ENCODE measurements at places on chromosomes 2 and 18.

- H3K27ac ChIP-seq: no peak overlapping the region
- no peaks in the 10 kb centered on the region for H3K36me3 ChIP-seq
- DNase-seq: no peak
- no peak overlapping the region for H3K4me3 ChIP-seq
- H3K27me3 ChIP-seq: no peaks in the 10 kb centered on the region
- H3K4me1 ChIP-seq: peaks cover 26% of the 10 kb centered on the region
Observed at GRCh38 chr2:241541564-241542277, 16.8 kb upstream of the BOK start.

DNA sequence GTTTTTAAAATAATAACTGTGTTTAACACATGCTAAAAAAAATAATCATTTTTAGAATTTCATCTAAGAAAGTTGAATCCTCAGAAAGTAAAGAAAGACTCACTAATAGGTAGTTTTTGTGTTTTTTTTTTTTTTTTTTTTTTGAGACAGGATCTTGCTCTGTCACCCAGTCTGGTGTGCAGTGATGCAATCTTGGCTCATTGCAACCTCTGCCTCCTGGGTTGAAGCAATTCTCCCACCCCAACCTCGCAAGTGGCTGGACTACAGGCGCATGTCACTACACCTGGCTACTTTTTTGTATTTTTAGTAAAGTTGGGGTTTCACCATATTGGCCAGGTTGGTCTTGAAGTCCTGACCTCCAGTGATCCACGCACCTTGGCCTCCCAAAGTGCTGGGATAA lies 7.1 kb downstream of the CKAP2L start:
- H3K27ac ChIP-seq: no peak overlapping the region
- H3K36me3 ChIP-seq: peaks cover 93% of the 10 kb centered on the region
- H3K4me3 ChIP-seq: no peak overlapping the region

DNA sequence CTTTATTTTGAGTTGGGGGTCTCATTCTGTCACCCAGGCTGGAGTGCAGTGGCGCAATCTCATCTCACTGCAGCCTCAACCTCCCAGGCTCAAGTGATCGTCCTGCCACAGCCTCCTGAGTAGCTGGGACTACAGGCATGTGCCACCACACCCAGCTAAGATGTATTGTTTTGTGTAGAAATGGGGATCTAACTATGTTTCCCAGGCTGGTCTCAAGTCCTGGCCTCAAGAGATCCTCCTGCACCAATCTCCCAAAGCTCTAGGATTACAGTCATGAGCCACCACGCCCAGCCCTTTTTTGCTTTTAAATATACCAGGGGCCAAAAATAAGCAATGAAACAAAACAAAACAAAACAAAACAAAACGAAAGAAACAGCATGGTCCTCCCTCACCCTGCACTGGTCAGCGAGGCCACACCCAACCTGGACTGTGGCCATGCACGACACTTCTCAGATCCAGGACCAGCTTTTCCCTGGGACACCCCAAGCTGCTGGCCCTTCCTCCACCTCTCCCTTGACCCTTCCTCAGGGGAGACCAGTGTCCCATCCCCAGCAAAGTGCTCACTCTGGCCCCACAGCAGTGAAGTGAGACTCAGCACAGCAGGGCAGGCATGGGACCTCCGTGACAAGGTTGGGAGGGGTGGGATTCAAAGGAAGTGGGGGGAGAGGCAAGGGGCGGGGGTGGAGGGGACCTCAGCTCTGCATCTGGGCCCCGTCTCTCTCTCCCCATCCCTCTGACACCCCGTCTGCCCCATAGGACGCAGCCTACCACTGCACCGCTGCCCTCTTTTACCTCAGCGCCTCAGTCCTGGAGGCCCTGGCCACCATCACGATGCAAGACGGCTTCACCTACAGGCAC lies 23.5 kb downstream of the MAL start:
- no peak overlapping the region for H3K27ac ChIP-seq
- no peaks in the 10 kb centered on the region for H3K4me1 ChIP-seq
- no peak for DNase-seq
- H3K4me3 ChIP-seq: no peak overlapping the region

GRCh38 chr2:30847329-30847728 lies 40.1 kb upstream of the CAPN13 start:
- H3K4me1 ChIP-seq: no peaks in the 10 kb centered on the region
- H3K27me3 ChIP-seq: peaks cover 7% of the 10 kb centered on the region
- no peak for DNase-seq
- no peaks in the 10 kb centered on the region for H3K36me3 ChIP-seq
- H3K27ac ChIP-seq: no peak overlapping the region

DNA sequence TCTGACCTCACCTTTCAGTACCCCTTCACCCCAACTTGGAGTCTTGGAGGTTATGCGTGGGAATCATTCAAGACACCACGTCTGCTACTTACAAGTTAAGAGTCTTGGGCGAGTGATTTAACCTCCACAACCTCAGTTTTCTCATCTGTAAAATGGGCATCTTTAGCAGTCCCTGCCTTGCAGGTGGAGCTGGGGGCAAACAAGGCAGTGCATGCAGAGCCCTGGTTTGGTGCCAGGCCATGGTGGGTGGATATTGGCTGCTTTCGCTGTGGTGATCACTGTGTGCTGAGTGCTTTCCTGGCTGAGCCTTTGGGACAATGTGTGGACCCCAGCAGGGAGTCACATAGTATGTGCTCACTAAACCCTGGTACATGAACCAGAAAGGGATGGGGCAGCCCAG lies 20.4 kb upstream of the PTMA start:
- no peaks in the 10 kb centered on the region for H3K4me1 ChIP-seq
- H3K27me3 ChIP-seq: no peaks in the 10 kb centered on the region
- no peak for DNase-seq
- H3K36me3 ChIP-seq: no peaks in the 10 kb centered on the region
- H3K4me3 ChIP-seq: no peak overlapping the region
- H3K27ac ChIP-seq: no peak overlapping the region

DNA sequence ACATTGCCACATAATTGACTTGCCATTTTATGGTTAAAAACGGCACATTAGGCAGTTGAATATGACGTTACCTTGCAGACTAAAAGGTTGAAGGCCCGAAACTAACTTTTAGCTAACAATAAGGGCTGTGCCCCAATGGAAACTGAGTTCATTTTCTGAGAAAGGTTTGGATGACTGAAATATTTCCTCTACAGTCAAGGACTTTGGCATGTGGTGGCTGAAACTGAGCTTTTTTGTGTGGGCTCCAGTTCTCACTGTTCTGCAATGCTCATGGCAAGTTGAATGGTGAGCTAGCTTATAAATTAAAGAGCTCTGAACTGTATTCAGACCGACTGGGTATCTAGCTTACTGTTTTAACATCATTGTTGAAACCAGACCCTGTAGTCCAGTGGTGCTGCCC lies 23.8 kb upstream of the TXNDC2 start:
- no peak overlapping the region for H3K27ac ChIP-seq
- H3K4me3 ChIP-seq: no peak overlapping the region
- H3K4me1 ChIP-seq: no peaks in the 10 kb centered on the region
- no peak for DNase-seq

DNA sequence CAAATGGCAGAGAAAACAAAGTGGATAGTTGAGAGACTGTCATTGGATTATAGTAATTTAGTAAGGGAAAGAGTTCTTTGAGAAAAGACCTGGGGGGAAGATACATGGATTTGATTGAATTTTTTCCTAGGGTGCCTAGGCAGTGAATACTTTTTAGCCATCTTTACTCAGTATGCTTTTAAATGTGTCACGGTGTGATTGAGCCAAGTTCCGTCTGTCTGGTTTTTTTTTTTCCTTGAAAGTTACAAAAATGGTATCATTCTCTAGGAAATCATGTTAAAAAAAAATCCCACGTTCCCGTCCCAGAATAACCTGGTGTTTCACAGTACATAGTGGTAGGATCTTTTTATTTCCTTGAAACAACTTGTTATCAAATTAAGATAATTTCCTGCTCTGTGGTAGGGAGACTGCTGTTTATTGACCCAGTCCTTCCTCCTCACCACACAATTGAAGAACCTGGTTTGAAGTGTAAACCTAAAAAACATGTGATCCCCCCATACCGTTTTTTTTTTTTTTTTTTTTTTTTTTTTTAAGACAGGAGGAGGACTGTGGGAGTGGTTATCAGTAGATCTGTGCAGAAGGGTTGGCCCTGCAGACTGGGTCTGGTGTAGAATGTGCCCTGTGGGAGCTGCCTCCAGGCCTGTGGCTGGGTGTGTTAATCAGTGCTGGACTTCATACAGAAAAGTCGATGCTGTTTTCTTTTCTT lies 55.1 kb downstream of the DGKD start:
- no peaks in the 10 kb centered on the region for H3K27me3 ChIP-seq
- peak overlapping the region; percentile 35 for H3K27ac ChIP-seq
- H3K4me3 ChIP-seq: no peak overlapping the region
- peaks cover 29% of the 10 kb centered on the region for H3K36me3 ChIP-seq

- H3K4me3 ChIP-seq: no peak overlapping the region
- no peaks in the 10 kb centered on the region for H3K36me3 ChIP-seq
- H3K27me3 ChIP-seq: no peaks in the 10 kb centered on the region
- DNase-seq: peak; percentile 27
Observed at GRCh38 chr2:190216829-190217228, 102.8 kb downstream of the HIBCH start.

DNA sequence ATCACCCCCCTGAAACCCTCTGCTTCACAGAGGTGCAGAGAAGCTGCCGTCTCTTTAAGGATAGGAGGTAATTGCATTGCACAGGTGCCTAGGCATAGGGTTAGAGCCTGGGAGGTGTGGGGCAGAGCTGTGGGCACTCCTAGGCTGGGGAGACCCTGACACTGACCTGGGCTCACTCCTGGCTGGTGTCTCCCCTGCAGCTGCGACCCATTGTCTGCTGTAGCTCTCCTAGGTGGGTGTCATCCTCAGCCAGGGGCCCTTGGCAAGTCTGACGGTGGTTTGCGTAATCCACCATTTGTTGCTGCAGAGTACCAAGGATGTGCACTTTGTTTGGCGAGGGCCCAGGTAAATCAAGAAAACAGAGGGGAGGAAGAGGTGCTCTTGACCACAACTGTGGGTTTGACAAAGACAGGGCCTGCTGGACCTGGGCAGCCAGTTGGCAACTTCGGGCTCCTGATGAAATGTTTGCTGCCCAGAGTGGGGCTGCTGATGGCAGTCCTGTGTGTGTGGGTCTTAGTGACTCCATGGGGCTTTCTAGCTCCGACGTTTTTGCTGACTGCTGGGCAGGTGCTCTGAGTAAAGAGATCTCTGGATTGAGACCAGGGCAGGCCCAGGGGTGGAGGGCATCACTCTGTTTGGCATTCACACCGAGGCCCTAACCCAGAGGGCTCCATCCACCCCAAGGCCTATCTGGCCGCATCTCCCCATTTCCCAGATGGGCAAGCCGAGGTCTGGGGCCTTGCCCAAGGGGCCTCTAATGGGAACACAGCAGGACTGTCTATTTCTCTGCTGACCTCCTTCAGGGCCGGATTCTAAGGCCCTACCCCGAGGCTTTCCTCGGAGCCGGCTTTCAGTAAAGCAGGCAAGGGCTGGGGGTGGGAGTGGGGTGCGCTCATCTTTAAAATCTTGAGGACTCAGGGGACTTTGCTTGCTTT lies 67.7 kb downstream of the EDAR start:
- H3K36me3 ChIP-seq: no peaks in the 10 kb centered on the region
- no peaks in the 10 kb centered on the region for H3K27me3 ChIP-seq
- H3K4me3 ChIP-seq: no peak overlapping the region

DNA sequence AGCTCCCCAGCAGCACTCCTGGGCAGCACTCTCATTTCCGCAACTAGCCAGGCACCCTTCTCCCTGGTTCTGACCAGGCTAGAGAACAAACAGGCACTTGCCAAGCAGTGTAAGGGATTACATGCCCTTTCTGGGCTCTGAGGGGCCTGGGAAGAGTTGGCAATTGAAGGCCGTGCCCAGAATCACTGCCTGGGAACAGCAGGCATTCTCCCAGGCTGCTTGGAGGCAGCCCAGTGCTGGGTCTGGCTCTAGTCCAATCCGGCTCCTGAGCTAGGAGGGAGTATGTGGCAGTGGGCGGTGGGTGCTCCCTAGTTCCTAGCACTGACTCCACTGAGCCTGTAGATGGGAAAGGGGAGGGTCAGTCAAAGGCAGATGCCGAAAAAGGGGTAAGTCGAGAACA lies 34.1 kb upstream of the SP3 start:
- no peak for DNase-seq
- H3K36me3 ChIP-seq: no peaks in the 10 kb centered on the region
- no peak overlapping the region for H3K4me3 ChIP-seq
- H3K27ac ChIP-seq: no peak overlapping the region

DNA sequence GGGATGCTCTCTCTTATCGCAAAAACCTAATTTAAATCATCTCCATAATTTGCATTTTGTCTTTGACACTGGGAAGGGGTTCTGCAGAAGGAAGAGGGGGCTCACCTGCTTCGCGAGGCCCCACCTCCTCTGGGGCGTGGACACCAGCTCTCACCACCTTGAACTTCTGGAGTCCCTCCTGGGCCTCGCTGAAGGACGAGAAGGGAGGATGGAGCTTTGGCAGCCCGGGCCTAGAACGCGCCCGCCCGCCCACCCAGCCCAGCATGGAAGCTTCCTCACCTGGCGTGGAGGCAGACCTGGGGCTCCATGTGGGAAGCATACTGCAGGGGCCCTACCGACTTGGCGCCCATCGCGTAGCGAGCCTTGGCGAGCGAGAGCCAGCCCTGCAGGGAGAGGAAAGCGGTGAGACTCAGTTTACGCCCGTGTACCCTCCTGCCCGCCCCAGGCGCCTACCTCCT lies 1.1 kb upstream of the IMP4 start:
- DNase-seq: peak; percentile 6
- H3K4me1 ChIP-seq: no peaks in the 10 kb centered on the region
- peak overlapping the region; percentile 73 for H3K27ac ChIP-seq
- H3K27me3 ChIP-seq: no peaks in the 10 kb centered on the region
- H3K4me3 ChIP-seq: peak overlapping the region; percentile 93
- H3K36me3 ChIP-seq: peaks cover 25% of the 10 kb centered on the region

- no peaks in the 10 kb centered on the region for H3K27me3 ChIP-seq
- no peak for DNase-seq
- no peaks in the 10 kb centered on the region for H3K36me3 ChIP-seq
- no peaks in the 10 kb centered on the region for H3K4me1 ChIP-seq
- no peak overlapping the region for H3K27ac ChIP-seq
- H3K4me3 ChIP-seq: no peak overlapping the region
Observed at GRCh38 chr2:29558097-29558496, 363.3 kb downstream of the ALK start.

GRCh38 chr2:237403024-237403882 lies 10.7 kb downstream of the COL6A3 start:
- H3K36me3 ChIP-seq: no peaks in the 10 kb centered on the region
- no peak for DNase-seq
- H3K27me3 ChIP-seq: peaks cover 80% of the 10 kb centered on the region
- no peaks in the 10 kb centered on the region for H3K4me1 ChIP-seq
- H3K4me3 ChIP-seq: no peak overlapping the region
- H3K27ac ChIP-seq: no peak overlapping the region

DNA sequence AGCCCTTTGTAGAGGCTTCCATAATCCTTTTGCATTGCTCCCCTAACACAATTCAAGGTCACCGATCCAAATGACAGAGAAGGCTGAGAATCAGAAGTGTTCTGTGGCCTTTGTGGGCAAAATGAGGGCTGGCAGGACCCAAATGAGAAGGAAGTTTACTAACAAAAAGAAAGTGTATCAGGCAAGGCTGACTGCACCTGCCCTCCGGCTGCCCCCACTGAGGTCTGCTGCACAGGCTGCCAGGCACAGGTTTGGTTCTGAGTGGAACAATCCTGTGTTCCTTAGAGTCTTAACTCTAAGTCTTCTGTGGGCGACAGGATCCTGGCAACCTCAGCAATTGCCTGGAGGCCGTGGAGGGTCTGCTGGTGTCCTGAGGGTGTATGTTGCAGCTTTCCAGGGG lies 568.5 kb downstream of the CMPK2 start:
- H3K36me3 ChIP-seq: no peaks in the 10 kb centered on the region
- no peak for DNase-seq
- H3K4me1 ChIP-seq: no peaks in the 10 kb centered on the region

- no peaks in the 10 kb centered on the region for H3K4me1 ChIP-seq
- H3K36me3 ChIP-seq: no peaks in the 10 kb centered on the region
- DNase-seq: no peak
- H3K27me3 ChIP-seq: no peaks in the 10 kb centered on the region
- H3K4me3 ChIP-seq: no peak overlapping the region
- no peak overlapping the region for H3K27ac ChIP-seq
Observed at GRCh38 chr2:231941673-231942072, 15.5 kb upstream of the NPPC start.

Measured in A673 (cell line).